AG10803 (cell line): ENCODE measurements at places on chromosomes 6 and 20.

DNA sequence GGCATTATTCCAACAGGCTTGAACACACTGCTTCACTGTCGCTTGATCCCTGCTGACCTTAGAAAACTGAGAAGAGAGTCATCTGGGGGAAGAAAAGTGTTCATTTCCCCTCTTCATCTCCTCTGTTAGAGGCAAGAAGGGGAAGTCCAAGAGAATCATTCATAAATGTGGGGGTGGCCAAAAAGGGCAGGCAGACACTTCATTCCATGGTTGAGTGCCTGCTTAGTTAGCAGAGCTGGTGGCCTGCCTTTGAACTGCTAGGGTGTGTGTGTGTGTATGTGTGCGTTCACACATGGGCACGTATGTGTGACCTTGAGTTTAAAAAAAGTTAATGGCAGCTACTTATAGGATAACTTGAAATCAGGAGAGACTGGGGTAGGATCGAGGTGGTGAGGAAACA lies 39.4 kb upstream of the RFPL4B start:
- no peak for DNase-seq

DNA sequence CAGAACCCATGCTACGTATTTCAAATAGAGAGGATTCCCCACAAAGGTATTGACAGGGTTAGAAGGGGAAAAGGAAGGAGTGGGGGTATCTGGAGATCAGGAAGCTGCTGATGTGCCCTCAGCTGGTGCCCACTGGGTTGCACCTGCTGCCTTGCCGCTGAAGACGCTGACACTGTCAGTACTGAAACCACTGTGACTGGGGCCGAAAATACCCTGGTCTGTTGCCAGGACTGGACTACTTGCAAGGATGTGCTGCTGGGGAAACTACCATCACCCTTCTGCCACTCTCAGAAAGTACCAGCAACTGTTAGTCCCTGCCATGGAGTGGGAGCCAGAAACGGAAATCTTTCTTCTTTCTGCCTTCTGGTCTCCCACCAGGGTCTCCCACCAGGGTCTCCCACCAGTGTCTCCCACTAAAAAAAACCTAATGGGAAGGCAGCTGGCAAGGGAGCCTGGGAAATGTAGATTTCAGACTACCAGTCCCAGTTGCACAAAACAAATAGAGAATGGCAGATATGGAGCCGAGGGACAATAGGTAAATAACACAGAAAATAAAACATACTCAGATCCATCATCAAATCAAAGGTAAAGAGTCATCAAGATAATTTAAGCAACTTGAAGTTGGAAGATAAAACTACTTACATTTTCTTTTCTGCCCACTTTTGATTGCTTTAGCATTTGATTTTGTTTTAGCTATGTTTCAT lies 204.8 kb downstream of the TPBG start:
- no peak for DNase-seq

- peak; percentile 99 for DNase-seq
Measured at GRCh38 chr6:44012078-44012493, 115.2 kb downstream of the MRPL14 start.

DNA sequence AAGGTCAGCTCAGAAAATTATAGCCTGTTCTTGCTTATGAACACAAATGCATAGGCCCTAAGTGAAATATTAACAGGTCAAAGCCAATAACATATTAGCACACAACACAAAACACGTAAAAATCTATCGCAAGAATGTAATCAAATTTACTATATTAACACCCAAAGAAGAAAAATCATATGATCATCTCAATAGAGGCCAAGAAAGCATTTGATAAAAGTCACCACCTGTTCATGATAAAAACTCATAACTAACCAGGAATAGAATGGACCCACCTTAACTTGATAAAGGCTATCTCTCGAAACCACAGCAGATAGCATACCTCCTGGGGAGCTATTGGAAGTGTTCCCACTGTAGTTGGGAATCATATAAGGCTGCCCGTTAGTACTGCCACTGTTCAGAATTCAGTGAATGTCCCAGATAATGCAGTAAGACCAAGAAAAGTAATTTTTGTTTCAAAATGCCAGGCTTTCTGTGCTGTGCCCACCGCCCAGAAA lies 21.6 kb downstream of the POFUT1 start:
- DNase-seq = no peak

- no peak for DNase-seq
Measured at GRCh38 chr6:113584767-113585166, 272.4 kb upstream of the MARCKS start.

GRCh38 chr6:153150752-153151440 lies 19.8 kb upstream of the RGS17 start:
- DNase-seq = no peak

DNA sequence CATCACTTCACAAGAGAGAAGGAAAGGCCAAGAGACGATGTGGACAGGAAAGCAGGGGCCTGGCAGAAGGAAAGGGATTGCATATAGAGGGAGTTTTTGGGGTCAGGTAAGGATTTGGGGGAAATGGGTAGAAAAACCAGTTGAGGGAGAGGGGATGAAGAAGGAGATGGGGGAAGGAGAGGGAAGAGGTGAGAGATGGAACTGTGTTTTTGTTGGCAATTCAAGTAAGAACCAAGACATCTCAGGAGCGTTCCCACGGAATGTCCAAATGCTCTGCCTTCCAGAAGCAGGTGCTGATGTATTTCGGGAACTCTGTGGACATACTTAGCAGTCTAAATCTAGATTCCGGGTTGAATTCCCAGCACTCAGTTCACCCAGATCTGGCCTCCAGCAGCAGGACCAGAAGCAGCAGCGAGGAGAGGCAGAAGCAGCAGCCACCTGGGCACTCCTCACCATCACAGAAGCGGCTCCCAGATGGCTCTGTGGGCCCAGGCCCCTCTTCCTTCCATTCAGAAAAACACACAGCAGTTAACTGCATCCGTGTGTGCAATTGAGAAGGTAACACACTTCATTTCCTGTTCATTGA lies 88.8 kb downstream of the DZANK1 start:
- no peak for DNase-seq

DNA sequence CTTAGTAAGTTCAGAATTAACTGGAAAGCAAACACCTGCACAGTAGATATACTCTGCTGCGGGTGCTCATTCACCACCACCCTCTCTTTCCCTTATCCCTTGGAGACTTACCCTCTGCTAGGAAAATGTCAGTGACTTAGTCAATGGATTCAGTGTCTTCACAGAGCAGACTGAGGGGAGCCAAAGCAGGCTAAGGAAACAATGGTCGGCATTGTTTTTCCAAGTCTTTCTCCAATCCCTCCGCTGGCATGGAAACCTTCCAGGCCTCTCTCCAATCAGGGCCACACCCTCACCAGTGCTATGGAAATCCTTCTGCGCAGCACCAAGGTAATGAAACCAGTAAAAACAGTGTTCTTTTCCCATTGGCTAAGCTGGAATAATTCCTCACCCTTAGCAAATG lies 531.2 kb downstream of the TFAP2B start:
- DNase-seq = no peak

- DNase-seq = no peak
Measured at GRCh38 chr20:17210387-17210786, 16.5 kb upstream of the PCSK2 start.

DNA sequence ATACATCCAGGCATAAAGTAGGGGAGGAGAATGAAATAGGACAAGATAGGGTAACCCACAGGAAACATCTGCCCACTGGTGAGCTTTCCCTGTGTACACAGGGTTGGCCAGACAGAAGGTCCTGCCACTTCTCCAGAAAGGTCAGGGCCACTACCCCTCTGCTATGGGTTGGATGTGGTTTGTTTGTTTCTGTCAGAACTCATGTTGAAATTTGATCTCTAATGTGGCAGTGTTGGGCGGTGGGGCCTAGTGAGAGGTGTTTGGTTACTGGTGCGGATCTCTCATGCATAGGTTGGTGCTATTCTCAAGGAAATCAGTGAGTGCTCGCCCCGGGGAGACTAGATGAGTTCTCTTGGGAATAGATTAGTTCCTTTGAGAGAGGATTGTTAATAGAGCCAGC lies 15.6 kb upstream of the MAS1 start:
- DNase-seq = no peak

DNA sequence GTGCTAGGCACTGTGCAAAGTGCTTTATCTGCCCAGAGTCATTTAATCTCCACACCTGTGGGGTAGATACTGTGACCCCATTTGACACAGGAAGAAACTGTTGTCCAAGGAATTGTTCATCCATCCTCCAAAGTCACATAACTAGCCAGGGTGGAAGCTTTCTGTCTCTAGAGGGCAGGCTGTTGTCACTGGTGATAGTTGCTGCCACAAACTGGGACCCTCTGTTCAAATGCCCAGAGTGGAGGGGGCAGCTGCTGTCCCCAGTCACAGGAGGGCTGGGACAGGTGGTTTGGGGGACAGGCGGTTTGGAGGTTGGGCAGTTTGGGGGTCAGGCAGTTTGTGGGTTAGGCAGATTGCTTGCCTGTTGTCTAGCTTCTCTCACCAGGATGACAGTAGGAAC lies 16.1 kb upstream of the TMEM242 start:
- DNase-seq = no peak

- no peak for DNase-seq
Measured at GRCh38 chr6:54747955-54748354, 98.6 kb upstream of the FAM83B start.

DNA sequence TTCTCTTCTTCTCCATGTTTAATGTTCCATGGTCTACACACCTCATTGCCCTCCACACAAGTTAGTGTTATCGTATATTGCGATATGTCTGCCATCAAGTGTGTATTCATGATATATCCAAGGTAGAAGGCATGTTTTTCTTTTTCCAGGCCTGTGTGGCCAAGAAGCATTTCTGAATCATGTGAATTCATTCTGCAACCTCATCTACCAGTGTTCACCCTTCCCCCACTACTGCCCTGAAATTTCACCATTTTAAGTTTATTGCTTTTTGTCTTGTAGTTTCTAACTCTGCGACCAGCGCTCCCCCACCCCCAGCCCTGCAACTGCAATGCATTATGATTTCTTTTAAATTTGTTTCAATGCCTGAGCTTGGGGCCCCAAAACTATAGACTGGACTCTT lies 618.0 kb upstream of the FLRT3 start:
- no peak for DNase-seq

DNA sequence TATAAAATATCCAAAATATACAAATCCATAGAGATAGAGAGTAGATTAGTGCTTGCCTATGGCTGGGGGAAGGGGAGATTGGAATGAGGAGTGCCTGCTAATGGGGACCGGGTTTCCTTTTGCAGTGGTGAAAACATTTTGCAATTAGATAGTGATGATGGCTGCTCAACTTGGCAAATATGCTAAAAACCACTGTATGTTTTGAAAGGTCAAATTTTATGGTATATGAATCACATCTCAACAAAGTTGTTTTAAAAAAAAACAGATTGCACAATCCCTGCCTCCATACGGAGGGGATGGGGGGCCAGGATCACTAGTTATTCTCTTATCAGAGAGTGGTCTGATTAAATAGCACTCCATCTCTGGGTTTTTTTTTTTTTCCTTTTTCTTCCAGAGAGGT lies 76.9 kb upstream of the RIPOR2 start:
- DNase-seq = peak; percentile 87

DNA sequence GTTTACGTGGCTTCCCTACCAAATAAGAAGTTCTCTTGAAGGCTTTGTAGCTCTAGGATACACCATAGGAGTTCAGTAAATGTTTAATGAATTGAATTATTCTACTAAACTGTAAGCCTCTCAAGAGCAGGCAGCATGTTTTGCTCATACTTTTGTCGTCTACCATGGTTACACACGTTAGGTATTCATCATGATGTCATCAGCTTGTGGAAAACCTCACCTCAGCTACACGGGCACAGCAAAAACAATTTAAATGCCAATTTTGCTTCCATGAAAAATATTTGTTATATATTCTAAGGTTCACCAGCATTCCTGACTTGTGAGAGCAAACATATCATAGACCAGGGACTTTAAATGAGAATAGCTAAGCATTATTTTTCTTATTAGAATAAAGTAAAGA lies 16.7 kb downstream of the NCOA5 start:
- DNase-seq = no peak

DNA sequence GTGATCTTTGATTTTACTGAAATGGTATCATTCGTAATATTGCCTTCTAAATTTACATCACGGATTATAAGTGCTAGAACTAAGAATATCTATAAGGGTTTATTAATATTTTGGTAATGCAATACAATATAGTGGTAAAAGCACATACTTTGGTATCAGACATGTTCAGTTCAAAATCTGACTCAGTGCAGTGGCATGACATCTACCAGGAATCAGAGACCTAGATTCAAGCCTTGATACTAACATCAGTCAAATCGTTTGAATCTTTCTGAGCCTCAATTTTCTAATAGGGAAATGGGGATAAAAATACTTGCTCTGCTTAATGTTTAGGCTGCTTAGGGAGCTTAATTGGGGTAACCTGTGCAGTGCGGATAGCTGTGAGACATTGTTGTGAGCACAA lies 488.0 kb downstream of the BCKDHB start:
- DNase-seq = peak; percentile 12

- peak; percentile 33 for DNase-seq
Measured at GRCh38 chr6:49556429-49556837, 6.0 kb downstream of the C6orf141 start.

DNA sequence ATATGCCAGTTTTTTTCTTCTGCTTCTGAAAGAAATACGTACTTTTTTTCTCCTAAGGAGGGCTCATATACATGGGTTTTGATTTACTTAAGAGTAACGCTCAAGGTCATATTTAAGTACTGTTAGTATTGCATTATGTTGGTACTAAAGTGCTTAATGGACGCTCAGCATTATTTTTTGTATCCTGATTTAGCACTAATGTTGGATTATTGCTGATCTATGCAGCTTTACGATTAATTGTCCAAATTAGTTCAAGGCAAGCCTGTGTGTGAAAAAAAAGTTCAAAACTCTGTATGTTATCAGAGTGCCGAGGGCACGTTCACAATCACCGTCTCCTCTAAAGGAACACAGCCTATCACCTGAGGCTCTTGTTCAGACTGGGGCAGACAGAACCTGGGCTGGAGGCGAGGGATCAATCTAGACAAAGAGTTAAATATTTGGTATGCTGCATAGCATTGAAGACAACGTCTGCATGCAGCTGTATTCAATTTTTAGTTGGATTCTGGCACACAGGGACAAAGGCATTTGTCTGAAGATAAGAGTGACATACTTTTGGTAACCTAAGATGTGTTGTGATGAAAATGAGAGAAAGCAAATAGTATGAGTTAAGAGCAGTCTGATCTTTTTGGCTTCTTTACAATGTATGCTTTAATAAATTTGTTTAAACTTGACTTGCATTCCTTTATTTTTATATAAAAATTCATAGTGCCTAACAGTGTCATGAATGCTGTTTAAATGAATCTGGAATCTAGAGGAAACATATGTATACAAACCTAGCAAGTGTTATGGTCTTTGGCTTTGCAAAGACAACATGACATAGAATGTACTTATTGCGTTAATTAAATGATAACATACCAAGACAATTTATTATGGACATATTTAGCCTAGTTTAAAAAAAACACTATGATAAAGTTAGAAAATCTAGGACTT lies 341.2 kb downstream of the SAMD5 start:
- no peak for DNase-seq

DNA sequence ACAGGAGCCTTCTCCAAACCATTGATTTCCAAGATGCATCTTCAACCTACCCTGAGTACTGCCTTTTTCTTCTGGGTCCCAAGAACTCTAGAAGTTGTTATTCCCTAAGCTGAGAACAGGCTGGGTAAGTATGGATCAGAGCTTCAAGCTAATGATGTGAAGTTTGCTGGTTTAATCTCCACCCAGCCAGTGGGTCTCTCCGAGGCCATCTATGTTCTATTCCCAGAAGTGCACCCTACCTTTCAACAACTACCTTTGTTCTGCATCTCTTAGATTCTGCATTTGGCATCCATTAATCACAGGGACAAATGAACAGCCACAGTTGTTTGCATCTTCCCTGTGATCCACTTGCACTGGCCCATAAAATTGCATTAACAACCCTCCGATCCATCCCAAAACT lies 246.2 kb downstream of the HIVEP2 start:
- DNase-seq = no peak
